ENCODE measurements at places on chromosomes 4 and X. TPM values are rescaled to one million over a fixed set of nuclear protein-coding genes. Genes with fewer than 3 reads are reported as not detected.
A peak's percentile ranks its signal among the peaks of the same experiment; 100 is the strongest.

DNA sequence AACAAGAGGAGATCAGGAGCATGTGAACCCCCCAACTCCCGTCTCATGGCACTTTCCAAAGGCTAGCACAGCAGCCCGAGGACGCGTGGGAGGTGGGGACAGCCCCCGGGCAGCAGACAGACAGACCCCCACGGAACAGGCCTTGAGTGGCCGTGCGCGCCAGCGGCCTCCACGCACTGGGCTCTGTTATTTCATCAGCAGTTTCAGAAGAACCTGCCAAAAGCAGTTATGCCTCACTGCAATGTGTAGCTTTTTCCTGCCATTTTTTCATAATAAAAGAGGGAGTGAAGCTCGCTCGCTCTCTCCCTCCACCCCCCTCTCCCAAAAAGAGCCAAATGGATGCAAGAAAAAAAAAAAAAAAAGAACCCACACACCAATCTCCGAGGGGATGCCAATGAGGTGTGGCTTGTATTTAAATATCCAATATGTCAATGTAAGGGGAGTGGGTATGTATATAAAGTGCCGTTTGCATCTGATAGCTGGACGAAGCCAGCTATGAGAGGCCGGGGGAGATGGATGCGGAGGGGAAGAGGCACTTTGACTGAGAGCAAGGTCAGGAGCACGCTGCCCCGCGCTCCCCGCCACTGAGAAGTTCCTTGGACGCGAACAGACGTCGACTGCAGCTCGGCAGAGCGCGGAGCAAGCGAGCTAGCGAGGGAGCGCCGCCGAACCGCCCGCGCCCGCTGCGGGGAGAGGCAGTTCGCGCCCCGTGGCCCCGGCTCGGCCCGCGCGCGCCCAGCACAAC is at the start of gene FGF16:
TSS of gene FGF16 (plus strand) at position 482 of the 745 bp plus-strand sequence. CDS start 286 bp downstream, outside the sequence.
- H3K36me3 ChIP-seq: no peaks in the 10 kb centered on the region
- H3K27me3 ChIP-seq: no peaks in the 10 kb centered on the region
- H3K27ac ChIP-seq: no peak within 1 kb of the TSS
- no peak for DNase-seq
- H3K4me1 ChIP-seq: no peaks in the 10 kb centered on the region

DNA sequence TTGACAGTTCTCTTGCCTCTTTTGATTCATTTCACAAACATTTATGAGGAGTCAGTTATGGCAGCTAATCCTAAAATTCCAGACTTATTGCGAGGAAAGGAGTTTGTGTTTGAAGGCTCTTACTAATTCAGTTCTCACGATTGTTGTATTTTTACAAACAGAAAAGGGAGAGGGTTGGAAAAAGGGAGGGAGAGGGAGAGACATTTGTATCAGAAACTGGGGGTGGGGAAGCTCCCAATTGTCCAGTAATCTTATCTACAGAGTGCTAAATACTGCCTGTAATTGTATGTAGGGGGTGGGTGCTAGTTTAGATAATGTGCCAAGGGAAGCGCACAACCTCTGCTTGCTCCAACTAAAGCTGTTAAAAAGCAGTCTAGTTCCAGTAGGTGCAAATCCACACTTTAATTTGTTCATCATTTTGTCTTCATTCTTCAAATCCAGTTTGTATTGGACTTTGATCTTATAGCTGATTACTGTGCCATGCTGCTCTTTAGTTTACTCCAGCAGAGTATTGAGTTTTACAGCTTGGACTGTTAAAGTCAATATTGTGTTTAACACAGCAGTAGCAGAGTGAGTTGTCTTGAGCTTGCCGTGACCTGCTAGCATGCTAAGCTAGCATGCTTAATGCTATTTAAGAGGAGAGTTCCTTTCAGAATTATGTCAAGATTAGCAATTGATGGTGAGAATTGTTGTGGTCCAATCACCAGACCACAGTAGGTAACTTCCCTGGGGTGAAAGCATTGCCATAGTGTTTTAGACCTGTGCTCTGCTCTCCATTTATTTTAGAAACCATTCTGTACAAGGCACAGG is 13.9 kb downstream of the FNIP2 start:
- no peak for DNase-seq
- H3K36me3 ChIP-seq: no peaks in the 10 kb centered on the region
- H3K27me3 ChIP-seq: no peaks in the 10 kb centered on the region
- H3K4me3 ChIP-seq: no peak overlapping the region

GRCh38 chr4:82452026-82452425 is 21.6 kb downstream of the ENOPH1 start:
- no peaks in the 10 kb centered on the region for H3K27me3 ChIP-seq
- no peak overlapping the region for H3K4me3 ChIP-seq
- peaks cover 6% of the 10 kb centered on the region for H3K36me3 ChIP-seq
- H3K27ac ChIP-seq: no peak overlapping the region
- no peaks in the 10 kb centered on the region for H3K4me1 ChIP-seq
- DNase-seq: no peak

GRCh38 chr4:121344098-121344497 is 36.7 kb downstream of the QRFPR start:
- H3K4me3 ChIP-seq: no peak overlapping the region
- no peaks in the 10 kb centered on the region for H3K27me3 ChIP-seq
- H3K27ac ChIP-seq: no peak overlapping the region

DNA sequence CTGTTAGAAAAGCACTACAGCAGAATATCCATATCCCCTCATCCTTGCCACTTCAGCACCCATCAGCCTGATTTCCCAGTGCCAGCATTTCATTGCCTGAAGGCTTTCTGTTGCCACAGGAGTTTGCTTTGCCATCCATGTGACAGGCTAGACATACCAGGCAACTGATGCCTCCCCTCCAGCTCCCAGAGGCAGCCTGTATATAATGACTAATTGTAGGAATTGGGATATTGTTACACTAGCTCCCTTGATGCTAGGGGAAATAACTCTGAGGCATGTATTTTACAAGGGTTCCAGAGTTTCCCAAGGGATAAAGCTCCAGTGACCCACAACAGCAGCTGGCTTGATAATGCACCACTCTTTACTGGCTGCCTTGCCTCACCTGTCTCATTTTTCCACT is 608.0 kb upstream of the FTHL17 start:
- H3K27me3 ChIP-seq: no peaks in the 10 kb centered on the region
- H3K27ac ChIP-seq: no peak overlapping the region
- DNase-seq: no peak
- H3K4me1 ChIP-seq: no peaks in the 10 kb centered on the region
- no peaks in the 10 kb centered on the region for H3K36me3 ChIP-seq

GRCh38 chr4:42632653-42633382 is 24.1 kb downstream of the ATP8A1 start:
- H3K36me3 ChIP-seq: no peaks in the 10 kb centered on the region
- no peak overlapping the region for H3K4me3 ChIP-seq

GRCh38 chr4:110621839-110622751 is 782 bp downstream of the PITX2 start:
- DNase-seq: no peak
- H3K27ac ChIP-seq: no peak overlapping the region
- H3K27me3 ChIP-seq: no peaks in the 10 kb centered on the region
- H3K4me1 ChIP-seq: peaks cover 13% of the 10 kb centered on the region
- H3K36me3 ChIP-seq: no peaks in the 10 kb centered on the region

DNA sequence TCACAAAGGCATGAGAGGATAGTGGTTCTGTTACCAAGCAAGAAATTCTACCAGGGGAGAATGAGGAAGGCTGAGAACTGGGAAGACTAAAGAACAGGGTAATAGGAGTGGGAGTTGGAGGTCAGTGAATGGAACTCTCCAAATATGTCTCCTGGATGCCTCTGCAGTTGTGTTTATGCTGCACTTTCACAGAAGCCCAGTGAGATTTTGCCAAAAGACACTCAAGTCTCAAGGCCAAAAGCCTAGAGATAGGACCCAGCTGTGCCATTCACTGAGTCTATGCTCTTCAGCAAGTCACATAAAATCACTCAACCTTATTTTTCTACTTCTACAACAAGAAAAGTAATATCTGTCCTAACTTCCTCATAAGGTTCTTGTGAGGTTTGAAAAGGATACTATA is 285.4 kb downstream of the UNC5C start:
- H3K4me3 ChIP-seq: no peak overlapping the region
- H3K27ac ChIP-seq: no peak overlapping the region
- DNase-seq: no peak
- H3K36me3 ChIP-seq: no peaks in the 10 kb centered on the region
- H3K27me3 ChIP-seq: no peaks in the 10 kb centered on the region

- H3K27me3 ChIP-seq: no peaks in the 10 kb centered on the region
- H3K27ac ChIP-seq: no peak overlapping the region
- no peaks in the 10 kb centered on the region for H3K36me3 ChIP-seq
- no peaks in the 10 kb centered on the region for H3K4me1 ChIP-seq
- no peak overlapping the region for H3K4me3 ChIP-seq
- no peak for DNase-seq
Observed at GRCh38 chr4:7924163-7924562, 15.5 kb downstream of the AFAP1 start.

GRCh38 chr4:152988721-152989553 is 52.8 kb downstream of the FHDC1 start:
- no peak overlapping the region for H3K27ac ChIP-seq
- DNase-seq: no peak
- no peak overlapping the region for H3K4me3 ChIP-seq
- no peaks in the 10 kb centered on the region for H3K36me3 ChIP-seq
- H3K4me1 ChIP-seq: no peaks in the 10 kb centered on the region
- no peaks in the 10 kb centered on the region for H3K27me3 ChIP-seq

- H3K4me1 ChIP-seq: no peaks in the 10 kb centered on the region
- no peaks in the 10 kb centered on the region for H3K27me3 ChIP-seq
- no peak overlapping the region for H3K27ac ChIP-seq
- H3K36me3 ChIP-seq: no peaks in the 10 kb centered on the region
- no peak overlapping the region for H3K4me3 ChIP-seq
- DNase-seq: no peak
Observed at GRCh38 chrX:129632443-129632842, 22.3 kb downstream of the APLN start.

- H3K27ac ChIP-seq: no peak overlapping the region
- H3K36me3 ChIP-seq: no peaks in the 10 kb centered on the region
- H3K4me1 ChIP-seq: no peaks in the 10 kb centered on the region
- no peaks in the 10 kb centered on the region for H3K27me3 ChIP-seq
Observed at GRCh38 chrX:12901486-12901885, 4.9 kb upstream of the TLR8 start.

- H3K4me1 ChIP-seq: no peaks in the 10 kb centered on the region
- H3K4me3 ChIP-seq: no peak overlapping the region
- H3K27me3 ChIP-seq: no peaks in the 10 kb centered on the region
Observed at GRCh38 chr4:147605499-147605898, 11.7 kb upstream of the TMEM184C start.

DNA sequence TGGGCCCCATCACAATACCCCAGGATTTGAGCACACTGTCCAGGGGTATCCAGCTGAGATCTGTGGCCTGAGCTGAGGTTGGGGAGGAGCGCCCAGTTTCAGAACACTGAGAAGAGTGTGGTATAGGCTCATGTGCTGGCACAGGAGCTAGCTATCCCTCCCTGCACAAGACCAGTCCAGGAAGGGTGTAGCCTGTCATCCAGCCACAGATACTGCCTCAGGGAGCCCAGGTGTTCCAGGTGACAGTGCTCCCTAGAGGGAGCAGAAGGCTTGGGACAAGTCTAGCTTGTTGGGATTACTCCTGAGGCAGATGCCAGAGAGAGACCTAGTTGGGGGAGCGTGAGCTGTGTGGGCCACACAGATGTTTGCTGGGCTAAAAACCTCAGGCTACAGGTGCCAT is 79.6 kb upstream of the GLRA2 start:
- no peak overlapping the region for H3K4me3 ChIP-seq
- no peak for DNase-seq
- H3K4me1 ChIP-seq: no peaks in the 10 kb centered on the region
- no peaks in the 10 kb centered on the region for H3K36me3 ChIP-seq

DNA sequence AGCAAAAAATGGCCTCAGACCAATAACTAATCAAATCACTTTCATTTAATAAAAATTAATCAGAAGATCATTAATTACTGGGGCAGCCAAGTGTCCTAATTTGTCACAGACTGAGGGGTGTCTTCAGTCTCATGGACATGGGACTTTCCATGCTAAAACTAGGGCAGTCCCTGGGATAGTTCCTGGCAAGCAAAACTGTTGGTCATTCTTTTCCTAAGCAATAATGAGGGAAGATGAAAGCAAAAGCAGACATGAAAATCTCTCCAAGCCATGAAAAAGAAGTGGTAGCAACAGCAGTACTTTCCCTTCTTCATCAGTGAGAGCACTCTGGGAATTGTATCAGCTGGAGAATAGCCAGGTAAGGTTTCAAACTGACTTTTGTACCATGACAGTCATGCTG is 3.7 kb upstream of the ANTXR2 start:
- no peaks in the 10 kb centered on the region for H3K36me3 ChIP-seq

GRCh38 chr4:13656569-13657405 is 29.3 kb upstream of the BOD1L1 start:
- peaks cover 16% of the 10 kb centered on the region for H3K4me1 ChIP-seq
- H3K4me3 ChIP-seq: peak overlapping the region; percentile 33
- H3K27me3 ChIP-seq: no peaks in the 10 kb centered on the region
- H3K36me3 ChIP-seq: no peaks in the 10 kb centered on the region
- DNase-seq: peak; percentile 88

DNA sequence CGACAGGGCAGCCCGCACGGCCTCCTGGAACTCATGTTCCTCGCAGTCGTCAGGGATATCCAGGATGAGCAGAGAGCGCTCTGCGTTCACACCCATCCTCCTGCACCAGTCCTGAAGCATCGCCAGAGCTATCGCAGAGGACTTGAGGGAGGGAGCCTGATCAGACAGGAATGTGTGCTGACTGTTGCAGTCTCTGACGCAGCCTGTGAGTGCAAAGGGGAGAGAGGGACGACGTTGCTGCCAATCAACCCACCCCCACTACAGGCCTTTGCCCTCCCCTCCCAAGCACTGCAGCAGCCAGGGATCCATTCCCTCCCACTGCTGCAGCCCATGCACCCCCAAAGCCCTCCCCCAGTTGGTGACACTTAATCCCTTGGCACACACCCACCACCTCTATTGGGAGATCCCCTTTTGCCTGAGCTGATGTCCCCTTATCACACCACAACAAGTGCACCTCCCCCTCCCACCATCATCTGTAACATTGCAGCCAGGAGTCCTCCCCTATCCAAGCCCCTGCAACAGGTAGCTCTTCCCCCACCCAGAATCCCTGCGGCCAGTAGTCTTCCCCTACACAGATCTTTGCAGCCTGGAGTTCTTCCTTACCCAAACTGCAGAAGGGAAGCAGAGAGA is 897 bp downstream of the PNMA6F start:
- no peak for DNase-seq
- no peaks in the 10 kb centered on the region for H3K36me3 ChIP-seq
- H3K4me1 ChIP-seq: no peaks in the 10 kb centered on the region
- no peak overlapping the region for H3K4me3 ChIP-seq
- no peak overlapping the region for H3K27ac ChIP-seq

DNA sequence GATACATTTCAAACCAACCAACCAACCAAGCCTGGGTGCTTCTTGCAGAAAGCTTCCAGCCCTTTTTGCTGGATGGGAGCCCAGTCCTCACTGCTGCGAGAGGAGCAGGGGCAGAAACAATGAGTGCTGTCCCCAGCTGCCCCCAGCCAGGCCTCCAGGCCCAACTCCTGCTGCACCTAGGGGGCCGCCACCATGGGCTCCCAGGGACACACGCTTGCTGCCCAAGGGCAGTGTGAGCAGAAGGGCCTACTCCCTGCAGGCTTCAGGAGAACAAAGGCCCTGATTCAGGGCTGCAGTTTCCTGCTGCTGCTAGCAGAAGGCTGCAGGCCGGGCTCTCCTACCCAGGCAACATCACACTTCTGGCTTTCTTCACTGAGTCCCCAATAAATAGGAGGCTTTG is 37.7 kb upstream of the ENPP6 start:
- no peak overlapping the region for H3K4me3 ChIP-seq
- no peak for DNase-seq
- H3K36me3 ChIP-seq: no peaks in the 10 kb centered on the region
- H3K4me1 ChIP-seq: no peaks in the 10 kb centered on the region

The ELOVL6 gene
- 55.3 TPM for total RNA-seq

The MAGEA9B gene
- not detected for total RNA-seq

The CHRDL1 gene
- 1.1 TPM for total RNA-seq

The SMIM10L2A gene
- total RNA-seq: 1.8 TPM

The SSX3 gene
- total RNA-seq: 1.2 TPM

The RNF150 gene
- total RNA-seq: 2.7 TPM

The TNIP3 gene
- total RNA-seq: 0.58 TPM

The SMIM14 gene
- 14.5 TPM for total RNA-seq

The RRH gene
- 0.47 TPM for total RNA-seq

The GPC3 gene
- 0.74 TPM for total RNA-seq
